Natural killer cell treated with Interleukin-12 subunit alpha and Interleukin-12 subunit beta and Interleukin-15 and Interleukin-18, amount 100 ng/mL, for 72 hours (primary cell): ENCODE measurements at places on chromosomes 11 and 22. TPM values are rescaled to one million over a fixed set of nuclear protein-coding genes. Genes with fewer than 3 reads are reported as not detected.

The TLCD5 gene
- total RNA-seq: 0.33 TPM

The KRTAP5-10 gene
- total RNA-seq: not detected

The GGTLC3 gene
- total RNA-seq: not detected

The ANO5 gene
- not detected for total RNA-seq

The LRRN4CL gene
- 0.52 TPM for total RNA-seq

The AMOTL1 gene
- 5.5 TPM for total RNA-seq
